ENCODE measurements at places on chromosomes 5 and 9.

DNA sequence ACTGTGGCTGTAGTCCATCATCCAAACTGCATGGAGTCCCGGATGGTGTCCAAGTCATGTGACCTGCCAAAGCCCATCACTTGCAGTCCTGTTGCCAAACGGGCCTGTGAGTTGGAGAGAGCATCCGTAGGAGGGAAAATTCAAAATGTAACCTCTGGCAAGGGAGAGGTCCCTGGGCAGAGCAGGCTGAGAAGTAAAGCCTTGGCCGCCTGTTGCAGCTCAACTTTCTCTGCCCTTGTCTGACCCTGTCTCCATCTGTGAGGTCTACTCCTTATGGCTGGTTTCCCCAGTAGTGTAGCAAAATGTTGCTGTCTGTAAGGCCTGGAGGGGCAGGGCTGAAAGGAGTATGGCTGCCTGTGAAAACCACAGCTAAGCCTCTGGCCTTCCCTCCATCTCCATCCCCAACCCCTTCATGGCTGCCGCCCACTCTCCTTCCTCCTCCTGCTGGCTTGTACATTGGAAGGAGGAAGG lies 163.5 kb downstream of the SEMA6A start:
- no peak for DNase-seq

- no peak for DNase-seq
Observed at GRCh38 chr9:96186591-96187011, 115.4 kb downstream of the HSD17B3 start.

DNA sequence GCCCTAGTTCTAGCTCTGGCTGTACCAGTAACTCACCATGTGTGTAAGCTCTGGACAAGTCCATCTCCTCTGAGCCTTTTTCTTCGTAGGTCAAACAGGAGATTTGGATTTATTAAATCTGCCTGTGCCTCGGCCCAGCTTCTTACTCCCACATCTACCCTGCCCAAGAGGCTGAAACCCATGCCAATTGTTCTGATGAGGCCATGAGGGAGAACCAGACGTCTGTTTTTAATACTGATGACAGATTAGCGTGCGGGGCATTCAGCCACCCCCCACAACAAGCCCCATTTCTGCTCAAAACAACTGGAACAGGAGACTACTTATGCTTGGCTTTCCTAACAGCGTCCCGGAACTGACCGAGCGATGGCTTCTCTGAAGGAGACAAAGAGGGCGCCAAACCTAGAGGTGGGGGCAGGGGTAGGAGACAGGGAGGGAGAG lies 81.2 kb upstream of the TRIM32 start:
- no peak for DNase-seq

- no peak for DNase-seq
Observed at GRCh38 chr5:65699338-65699737, 22.6 kb downstream of the SGTB start.

DNA sequence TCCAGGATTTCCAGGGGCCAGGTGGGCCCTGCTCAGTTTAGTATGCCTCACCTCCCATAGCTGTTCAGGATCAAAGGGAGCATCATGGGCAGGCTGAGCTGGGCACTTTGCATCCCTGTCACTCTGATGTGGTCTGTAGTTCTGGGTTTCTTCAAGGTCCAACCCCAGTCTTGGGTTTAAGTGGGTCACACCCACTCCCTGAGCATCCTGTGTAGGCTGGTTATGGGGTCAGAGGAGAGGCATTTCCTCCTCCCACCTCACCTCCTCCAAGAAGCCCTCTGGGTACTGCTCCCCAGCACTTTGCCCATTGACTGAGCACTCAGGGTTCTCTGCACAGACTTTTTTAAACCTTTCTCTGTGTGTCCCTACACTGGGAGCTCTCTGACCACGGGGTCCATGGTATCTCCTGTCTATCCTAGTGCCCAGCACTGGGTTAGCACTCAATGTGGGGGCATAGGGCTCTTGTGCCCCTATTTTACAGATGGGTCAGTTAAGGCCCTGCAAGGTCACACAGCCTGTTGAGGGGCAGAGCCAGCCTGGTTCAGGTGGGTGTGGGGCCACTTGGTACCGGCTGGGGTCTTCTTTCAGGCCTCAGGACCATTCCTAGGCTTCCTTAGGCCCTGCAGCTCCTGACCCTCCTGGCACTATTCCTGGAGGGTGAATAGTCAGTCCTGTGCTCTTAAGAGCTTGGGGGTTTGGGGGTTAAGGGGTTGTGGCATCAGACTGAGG lies 19.0 kb downstream of the CXXC5 start:
- no peak for DNase-seq

DNA sequence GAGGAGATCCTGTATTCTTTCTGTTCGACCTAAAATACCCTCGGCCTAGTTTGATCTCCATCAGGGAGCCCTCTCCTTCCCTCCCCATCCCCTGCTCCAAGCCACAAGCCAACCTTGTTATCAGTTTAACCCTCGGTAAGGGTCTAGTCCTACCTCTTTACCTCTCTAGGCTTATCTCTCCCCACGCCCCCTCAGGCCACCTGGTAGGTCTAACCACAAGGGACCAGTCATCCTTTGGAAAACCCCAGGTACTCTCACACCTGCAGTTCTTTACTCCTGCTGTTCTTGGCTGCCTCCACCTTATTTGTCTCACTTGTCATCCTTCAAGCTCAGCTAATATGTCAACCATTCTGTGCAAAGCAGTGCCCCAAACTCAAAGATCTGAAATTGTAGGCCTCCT lies 78.7 kb downstream of the RAD23B start:
- no peak for DNase-seq

DNA sequence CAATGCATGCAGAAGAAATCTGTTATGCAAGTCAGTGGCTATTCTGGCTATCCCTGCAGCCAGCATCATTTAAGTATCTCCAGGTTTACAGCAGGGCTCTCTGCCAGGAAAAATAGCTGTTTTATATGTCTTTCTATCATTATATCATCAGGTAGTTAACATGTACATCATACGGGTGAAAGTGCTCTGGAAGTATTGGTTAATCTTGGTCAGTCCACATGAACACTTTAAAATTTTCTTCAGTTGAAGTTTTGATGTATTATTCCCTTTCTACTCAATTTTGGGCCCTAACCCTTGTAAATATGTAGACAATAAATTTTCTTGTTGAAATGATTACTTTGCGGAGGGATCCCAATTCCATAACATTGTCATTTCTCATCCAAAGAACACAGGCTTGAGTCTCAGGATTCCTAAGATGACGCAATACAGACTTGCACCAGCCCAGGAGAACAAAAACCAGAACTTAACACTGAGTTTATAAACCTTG lies 67.5 kb downstream of the SEMA6A start:
- DNase-seq: no peak

- DNase-seq: no peak
Observed at GRCh38 chr5:124980163-124980941, 233.9 kb upstream of the ZNF608 start.

DNA sequence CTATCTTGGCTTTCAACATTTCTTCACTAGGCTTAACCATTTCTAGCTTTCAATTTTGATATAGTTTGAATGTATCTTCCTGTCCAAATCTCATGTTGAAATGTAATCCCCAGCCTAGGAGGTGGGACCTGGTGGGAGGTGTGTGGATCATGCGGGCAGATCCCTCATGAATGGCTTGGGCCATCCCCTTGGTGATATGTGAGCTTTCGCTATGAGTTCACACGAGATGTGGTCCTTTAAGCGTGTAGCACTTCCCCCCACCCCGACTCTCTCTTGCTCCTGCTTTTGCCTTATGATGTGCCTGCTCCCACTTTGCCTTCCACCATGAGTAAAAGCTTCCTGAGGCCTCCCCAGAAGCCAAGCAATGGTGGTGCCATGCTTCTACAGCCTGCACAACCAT lies 40.6 kb downstream of the PHAX start:
- no peak for DNase-seq

DNA sequence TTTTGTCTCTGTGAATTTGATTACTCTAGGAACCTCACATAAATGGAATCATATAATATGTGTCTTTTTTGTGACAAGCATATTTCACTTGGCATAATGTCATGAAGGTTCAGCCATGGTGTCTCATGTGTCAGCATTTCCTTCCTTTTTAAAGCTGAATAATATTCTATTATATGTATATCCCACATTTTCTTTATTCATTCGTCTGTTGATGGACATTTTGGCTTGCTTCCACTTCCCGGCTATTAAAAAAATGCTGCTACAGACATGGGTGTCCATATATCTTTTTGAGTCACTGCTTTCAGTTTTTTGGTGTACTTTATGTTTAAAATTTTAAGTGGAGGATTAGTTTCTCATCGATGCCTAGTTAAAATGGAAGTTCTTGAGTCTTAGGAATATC lies 59.8 kb upstream of the C5orf63 start:
- DNase-seq: no peak

GRCh38 chr5:77301447-77301883 lies 91.0 kb downstream of the PDE8B start:
- no peak for DNase-seq

DNA sequence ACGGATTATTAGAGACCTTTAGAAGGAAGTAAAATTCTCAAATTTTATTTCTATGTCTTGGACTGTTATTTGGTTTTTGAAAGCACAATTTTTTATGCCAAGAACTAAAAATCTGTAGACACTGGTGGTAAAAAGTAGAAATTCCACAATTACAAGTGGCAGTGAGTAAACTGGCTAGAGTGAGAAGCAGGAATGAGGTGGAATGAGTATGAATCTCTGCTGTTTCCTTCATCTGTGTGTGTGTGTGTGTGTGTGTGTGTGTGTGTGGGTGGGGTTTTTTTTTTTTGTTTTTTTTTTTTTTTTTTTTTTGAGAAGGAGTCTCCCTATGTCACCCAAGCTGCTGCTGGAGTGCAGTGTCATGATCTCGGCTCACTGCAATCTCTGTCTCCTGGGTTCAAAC lies 94.2 kb downstream of the TLE4 start:
- DNase-seq: no peak

- no peak for DNase-seq
Observed at GRCh38 chr9:76980566-76980965, 38.9 kb upstream of the FOXB2 start.

DNA sequence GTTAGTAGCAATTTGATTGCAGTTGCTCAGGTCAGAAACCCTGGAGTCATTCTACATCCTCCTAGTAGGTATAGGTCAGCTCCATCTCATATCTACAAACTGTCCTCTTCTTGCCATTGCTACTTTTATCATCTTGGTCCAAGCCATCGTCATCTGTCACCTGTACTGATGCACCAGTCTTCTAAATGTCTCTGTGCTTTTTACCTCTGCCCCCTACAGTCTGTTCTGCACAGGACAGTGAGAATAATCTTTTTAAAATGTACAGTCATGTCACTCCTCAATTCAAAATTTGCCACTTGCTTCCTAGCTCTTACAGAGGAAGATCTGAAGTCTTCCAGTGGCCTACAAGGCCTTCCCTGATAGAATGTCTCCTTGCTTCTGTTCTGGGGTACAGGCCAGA lies 6.8 kb downstream of the NNT start:
- DNase-seq: no peak
